Transverse colon (tissue), 4 donors: ENCODE measurements at places on chromosomes 2 and 18. TPM values are rescaled to one million over a fixed set of nuclear protein-coding genes. Genes with fewer than 3 reads are reported as not detected.

- peaks cover 4% of the 10 kb centered on the region for H3K27me3 ChIP-seq
- H3K4me1 ChIP-seq = no peaks in the 10 kb centered on the region
- H3K4me3 ChIP-seq = no peak overlapping the region
- no peaks in the 10 kb centered on the region for H3K36me3 ChIP-seq
- no peak overlapping the region for H3K27ac ChIP-seq
- no peak for DNase-seq
These were observed 216.9 kb upstream of the RAB6C start for GRCh38 chr2:129762386-129763189.

- no peaks in the 10 kb centered on the region for H3K27me3 ChIP-seq
- H3K4me1 ChIP-seq = no peaks in the 10 kb centered on the region
- DNase-seq = peak; percentile 48
- no peak overlapping the region for H3K4me3 ChIP-seq
- no peaks in the 10 kb centered on the region for H3K36me3 ChIP-seq
- no peak overlapping the region for H3K27ac ChIP-seq
These were observed 23.1 kb upstream of the DSG3 start for GRCh38 chr18:31424383-31424988.

- no peaks in the 10 kb centered on the region for H3K4me1 ChIP-seq
- H3K4me3 ChIP-seq = no peak overlapping the region
- DNase-seq = no peak
- no peaks in the 10 kb centered on the region for H3K36me3 ChIP-seq
- H3K27me3 ChIP-seq = no peaks in the 10 kb centered on the region
These were observed 11.0 kb downstream of the RAB11FIP5 start for GRCh38 chr2:73101626-73102256.

DNA sequence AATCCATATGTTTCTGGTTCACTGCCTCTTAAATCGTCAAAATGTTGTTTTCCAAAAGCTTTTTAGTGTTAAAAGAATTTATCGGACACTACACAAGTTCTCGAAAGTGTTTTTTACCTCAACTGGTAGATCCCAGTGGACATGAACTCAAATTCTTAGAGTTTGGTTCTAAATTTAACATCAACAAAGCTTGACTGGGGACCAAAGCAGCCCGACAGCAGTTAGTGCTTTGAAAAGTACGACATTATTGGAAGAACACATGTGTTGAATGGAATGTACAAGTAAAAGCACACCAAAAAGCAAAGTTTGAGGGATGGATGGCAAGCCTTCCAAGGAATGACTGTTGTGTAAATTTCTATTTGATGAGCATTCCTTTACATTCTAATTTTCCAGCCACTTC lies 803.9 kb upstream of the POU3F3 start:
- no peak overlapping the region for H3K27ac ChIP-seq
- no peak overlapping the region for H3K4me3 ChIP-seq
- DNase-seq = no peak
- H3K36me3 ChIP-seq = no peaks in the 10 kb centered on the region
- no peaks in the 10 kb centered on the region for H3K4me1 ChIP-seq

Gene AQP12A
- total RNA-seq = not detected

Gene PSMA8
- total RNA-seq = not detected

Gene PCARE
- not detected for total RNA-seq

Gene NFATC1
- 10.8 TPM for total RNA-seq

Gene LAMA1
- 2.6 TPM for total RNA-seq
